ENCODE measurements at places on chromosomes 7 and 10. TPM values are rescaled to one million over a fixed set of nuclear protein-coding genes. Genes with fewer than 3 reads are reported as not detected.

The ZNF783 gene
- 14.2 TPM for polyA plus RNA-seq

The SYT15B gene
- polyA plus RNA-seq: 3.1 TPM

The GIMAP5 gene
- polyA plus RNA-seq: 6.1 TPM

The NPY4R gene
- polyA plus RNA-seq: not detected

The ZP3 gene
- polyA plus RNA-seq: 9.4 TPM

The C10orf53 gene
- not detected for polyA plus RNA-seq

The CYP3A7 gene
- 0.53 TPM for polyA plus RNA-seq

DNA sequence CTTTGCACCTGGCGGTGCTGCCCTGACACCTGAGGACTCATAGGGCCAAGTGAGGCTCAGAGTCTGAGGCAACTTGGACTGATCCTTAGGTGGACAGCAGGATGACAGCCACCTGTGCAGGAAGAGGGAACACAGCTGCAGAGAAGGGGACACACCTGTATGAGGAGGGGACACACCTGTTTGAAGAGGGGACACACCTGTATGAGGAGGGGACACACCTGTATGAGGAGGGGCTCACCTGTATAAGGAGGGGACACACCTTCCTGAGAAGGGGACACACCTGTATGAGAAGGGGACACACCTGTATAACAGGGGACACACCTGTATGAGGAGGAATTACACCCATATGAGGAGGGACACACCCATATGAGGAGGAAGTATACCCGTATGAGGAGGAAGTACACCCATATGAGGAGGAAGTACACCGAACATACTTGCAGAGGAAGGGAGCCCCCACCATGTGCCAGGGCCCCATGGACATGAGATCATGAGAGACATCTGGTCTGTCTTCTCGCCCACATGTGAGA is 285.9 kb downstream of the ADARB2 start:
- DNase-seq: no peak

- no peak for DNase-seq
Observed at GRCh38 chr7:108360058-108360800, 96.0 kb downstream of the NRCAM start.

DNA sequence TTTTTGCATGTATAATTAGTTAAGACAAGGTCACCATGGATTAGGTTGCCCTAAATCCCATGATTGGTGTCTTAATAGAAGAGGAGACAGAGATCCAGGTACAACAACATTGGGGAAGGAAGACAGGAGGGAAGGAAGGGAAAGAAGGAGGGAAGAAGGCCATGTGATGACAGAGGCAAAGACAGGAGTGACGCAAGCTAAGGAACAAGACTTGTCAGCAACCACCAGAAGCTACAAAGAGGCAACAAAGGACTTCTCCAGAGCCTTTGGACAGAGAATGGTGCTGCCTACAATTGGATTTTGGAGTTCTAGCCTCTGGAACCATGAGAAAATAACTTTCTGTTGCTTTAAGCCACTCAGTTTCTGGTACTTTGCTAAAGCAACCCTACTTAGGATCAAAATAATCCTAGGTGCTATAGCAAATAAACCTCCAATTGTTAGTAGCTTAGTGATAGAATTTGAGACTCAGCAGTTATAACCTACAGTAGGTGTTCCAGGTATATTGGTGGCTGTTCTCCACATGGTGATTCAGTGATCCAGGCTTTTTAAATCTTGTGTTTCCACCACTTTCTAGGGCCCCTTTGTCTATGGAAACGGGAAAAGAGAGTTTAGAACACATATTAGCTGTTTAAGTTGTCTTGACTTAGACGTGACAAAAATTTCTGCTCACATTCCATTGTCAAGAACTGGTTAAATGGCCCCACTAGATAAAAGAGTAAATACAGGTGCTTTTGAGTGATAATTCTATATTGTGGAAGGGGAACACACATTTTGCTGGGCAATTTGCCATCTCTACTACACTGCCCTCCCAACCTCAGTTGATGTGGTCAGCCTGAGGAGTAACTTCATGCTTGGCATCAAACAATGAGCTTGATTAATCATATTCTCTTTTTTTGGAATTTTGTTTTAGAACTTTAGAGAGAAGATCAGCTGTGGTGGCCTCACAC is 70.5 kb upstream of the SP4 start:
- DNase-seq: no peak

DNA sequence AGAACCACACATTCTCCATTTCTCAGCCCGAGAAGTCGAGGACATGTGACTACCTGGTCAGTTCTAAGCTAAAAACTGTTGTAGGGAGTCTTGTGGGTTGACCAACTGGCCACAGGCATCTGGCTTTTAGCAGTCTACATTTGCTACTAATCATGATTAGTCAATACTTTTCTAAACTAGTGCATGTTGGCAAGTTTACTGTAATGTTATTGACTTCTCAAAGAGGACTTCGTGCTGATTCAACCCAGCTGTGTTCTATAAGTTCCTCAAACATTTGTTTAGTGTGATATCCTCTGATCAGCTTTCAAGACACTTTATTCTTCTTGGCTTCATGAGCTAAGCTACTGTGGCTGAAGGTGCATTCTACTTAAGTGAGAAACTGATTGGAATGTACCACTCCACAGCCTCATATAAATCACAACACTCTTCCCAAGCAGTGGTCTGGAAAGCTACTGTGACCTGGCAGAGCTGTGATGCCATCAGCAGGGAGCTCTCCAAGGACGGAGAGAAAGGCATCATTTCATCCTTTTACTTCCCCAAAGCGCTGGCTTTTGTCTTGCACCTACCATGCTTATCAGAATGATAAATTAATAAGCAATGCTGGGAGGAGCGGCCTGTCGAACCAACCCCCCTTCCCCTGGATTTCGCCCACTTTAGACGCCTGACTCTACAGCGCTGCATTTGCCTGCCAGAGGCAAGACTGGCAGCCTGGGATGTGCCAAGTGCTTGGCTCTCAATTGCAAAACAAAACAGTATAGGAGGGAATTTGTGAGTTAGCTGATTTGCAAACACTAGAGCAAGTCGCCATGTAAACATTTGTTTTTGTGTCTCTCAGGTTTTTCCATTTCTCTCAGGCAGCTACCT is 206.7 kb upstream of the PLXNA4 start:
- DNase-seq: no peak

DNA sequence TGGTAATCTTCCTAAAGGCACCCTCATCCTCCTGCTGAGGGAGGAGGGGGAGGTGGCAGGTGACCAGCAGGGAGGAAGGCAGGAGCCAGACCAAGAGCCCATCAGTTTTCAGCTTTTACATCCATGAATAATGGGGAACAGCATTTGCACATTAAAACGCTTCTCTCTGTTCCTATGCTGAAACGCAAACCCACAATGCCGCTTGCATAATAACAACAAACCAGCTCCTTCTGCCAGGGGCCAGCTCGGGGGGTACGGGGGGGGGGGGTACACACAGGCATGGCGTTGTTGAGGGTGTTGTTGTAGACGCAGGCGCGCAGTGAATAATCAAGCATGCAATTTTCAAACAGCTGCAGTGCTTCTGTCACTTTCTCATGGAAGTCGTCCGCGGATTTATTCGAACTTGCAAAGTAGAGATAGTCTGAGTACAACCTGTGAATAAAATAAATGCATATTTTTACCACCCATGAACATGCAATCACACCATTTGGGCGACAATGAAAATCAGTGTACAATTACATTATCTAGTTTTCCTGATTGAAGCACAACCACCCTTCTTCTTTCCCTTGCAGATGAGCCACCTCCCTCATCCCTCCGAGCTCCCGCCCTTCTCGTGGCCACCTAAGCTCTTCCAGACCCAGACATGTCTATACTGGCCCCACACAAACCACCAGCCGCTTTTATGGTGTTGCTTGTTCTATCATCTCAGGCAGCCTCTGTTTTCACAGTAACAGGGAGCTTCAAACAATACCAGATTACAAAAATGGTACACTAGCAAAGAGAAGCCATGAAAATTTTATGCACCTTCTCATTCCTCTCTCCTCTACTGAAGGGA is 72.2 kb downstream of the CHST15 start:
- DNase-seq: no peak

- DNase-seq: no peak
Observed at GRCh38 chr7:129222064-129222463, 2.8 kb upstream of the AHCYL2 start.

DNA sequence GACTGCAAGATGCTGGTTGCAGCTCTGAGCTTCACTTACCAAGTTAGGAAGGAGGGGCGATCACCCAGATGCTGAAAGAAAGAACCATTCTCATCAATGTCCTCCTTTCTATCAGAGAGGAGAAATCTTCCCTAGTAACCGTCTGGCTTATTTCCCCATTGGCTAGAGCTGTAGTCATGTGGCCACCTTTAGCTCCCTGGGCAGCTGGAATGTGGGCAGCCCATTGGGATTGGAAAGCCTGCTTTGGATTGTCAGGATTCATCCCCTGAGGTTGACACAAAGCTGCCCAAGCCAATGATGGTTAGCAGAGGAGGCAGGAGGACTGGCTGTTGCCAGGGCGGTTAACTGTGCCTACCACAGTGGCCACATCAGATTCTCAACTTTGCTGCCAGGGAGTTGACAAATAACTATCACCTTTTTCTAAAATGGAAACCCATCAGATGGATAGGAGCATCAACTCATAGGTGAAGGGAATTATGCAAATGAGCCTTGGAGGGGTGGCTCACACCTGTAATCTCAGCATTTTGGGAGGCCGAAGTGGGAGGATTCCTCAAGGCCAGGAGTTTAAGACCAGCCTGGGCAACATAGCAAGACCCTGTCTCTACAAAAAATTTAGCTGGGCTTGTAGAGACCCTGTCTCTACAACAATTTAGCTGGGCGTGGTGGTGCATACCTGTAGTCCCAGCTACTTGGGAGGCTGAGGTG is 206.4 kb upstream of the GALNT17 start:
- no peak for DNase-seq

DNA sequence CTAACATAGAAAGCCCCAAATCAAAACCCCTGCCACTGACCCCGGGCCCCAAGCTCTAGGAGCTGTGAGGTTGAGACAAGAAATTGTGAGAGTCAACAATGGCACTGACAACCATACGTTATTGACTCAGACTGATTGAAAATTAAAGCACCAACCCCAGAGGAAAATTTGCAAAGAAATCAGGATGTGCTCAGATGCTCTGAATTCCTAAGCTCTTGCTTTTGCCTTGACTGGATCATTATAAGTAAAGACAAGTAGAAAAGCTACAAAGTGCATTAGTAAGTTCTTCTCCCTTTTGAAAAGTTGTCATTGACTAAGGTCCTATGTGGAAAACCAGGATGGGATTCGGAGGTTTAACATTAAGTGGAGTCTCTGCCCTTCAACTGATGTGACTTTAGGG is 130.2 kb downstream of the SAMD9 start:
- DNase-seq: no peak

- no peak for DNase-seq
Observed at GRCh38 chr10:127344346-127344745, 148.0 kb upstream of the INSYN2A start.

DNA sequence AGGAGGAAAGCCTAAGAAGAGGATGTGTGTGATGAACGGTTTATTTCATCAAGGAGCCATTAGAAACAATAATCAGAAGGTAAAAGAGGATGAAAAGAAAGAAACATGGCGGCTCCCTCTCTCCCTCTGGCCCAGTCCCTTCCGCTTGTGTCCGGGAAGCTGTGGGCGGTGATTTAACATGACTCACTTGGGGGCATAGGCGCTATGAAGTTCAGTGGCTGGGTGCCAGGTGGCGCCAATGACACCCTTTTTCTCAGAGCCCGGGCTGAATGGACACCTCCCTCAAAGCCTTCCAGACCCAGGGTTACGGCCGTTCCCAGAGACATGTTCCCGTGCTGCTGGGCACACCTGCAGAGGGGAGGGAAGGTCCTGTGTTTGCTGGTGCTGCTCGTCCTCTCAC is 244.0 kb downstream of the SKAP2 start:
- no peak for DNase-seq

DNA sequence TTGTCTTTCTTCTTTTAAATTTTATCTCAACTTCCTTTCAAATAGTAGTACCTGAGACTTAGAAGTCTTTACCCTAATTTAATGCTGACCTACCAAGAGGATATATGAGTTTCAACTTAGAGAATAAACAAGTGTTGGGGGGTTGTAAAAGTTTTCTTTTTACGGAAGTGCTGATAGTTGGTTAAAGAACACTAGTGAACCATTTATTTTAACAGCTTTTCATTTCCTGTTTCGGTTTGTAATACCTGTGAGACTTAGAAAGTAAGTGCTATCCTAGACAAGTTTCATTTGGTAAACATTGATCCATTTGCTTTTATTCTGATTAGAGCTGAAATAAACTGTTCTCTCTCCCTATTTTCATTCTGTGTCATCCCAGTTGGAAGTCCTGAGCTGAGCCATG is 683.1 kb upstream of the SORCS1 start:
- DNase-seq: no peak

DNA sequence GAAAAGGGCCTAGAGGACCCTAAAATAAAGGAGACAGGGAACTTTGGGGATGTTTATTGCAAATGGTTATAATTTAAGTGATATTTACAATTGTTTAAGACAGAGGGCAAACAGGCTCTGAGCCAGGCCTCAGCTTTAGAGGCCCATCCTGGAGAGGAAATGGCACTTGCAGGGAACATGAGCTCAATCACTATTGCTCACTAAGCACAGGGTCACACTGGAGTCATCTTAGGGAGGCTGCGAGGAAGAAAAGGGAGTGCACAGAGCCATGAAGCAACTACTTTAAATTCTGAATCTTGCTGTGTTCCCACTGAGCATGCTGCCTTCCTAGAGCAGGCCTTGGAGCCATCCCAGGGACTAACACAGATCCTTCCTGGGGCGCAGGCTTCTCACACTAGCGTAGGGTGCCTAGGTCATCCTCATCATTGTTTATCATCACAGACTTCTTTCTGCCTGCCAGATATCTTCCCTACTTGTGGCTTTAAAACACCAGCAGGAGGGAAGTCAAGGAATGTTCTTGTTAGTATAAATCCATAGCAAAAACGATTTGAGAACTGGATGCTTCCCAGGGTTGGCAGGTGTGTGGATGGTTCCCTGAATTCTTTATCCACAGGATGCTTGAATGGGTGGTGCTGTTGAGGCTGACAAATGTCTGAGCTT is 12.7 kb upstream of the DNAJB12 start:
- DNase-seq: peak; percentile 12

DNA sequence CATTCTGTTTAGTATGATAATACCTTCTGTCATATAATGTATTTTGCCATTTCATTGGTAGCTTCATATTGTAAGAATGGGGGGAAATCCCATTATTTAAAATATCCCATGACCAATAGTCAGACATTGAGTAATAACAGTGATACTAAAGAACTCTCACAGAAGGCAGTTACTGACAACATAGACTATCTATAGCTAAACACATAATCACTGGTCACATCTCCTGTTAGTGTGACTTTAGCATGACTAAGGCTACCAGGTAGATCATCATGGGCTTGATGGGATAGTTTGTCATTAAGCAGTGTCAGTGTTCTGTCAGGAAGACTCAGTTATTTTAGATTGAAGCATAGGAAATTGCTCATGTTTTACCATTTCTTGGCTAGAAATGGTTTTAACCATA is 16.4 kb downstream of the OPN1SW start:
- no peak for DNase-seq
